ENCODE measurements at places on chromosomes 5 and 9.

DNA sequence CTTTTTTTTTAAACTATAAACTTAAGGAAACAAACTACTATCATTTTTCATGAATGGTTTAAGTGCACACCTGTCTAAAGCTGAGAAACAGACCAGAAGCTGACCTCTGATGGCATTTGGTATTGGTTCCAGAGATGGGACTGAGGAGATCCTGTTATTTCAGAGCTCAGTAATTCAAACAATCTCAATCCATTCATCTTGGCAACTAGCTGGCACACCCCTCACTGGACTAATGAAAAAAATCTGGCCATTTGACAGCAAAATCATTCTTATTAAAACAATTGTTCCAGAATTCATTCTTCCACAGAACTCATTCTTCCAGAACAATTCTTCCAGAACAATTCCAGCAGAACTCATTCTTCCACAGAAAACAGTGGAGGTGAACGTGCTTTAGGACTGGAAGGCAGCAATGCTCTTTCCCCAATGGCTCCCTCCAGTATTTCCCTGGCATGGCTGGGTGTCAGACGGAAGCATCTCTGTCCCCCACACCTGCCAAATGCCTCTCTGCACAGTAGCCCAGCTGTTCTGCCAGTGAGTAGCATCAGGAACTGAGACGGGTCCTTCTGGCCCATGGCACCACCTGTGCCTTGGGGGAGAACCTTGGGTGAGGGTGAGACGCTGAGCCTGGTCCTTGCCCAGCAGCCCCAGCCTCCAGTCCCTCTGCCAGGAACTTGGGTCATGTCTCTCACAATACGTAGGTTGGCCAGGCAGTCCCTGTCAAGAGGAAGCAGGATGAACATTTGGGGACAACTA, 87.5 kb upstream of the EQTN start:
- DNase-seq: no peak

- DNase-seq: no peak
Measured at GRCh38 chr5:42397267-42397666, 26.0 kb upstream of the GHR start.

- no peak for DNase-seq
Measured at GRCh38 chr5:43581398-43581797, 21.6 kb upstream of the NNT start.

GRCh38 chr9:101309139-101309538, 75.7 kb downstream of the BAAT start:
- no peak for DNase-seq

GRCh38 chr5:57199866-57200265, 26.0 kb downstream of the GPBP1 start:
- no peak for DNase-seq

GRCh38 chr9:136748666-136749611, 614 bp upstream of the LCN6 start:
- no peak for DNase-seq

- DNase-seq: no peak
Measured at GRCh38 chr9:136047775-136048559, 47.1 kb downstream of the NACC2 start.

GRCh38 chr9:19682397-19682796, 106.4 kb downstream of the SLC24A2 start:
- no peak for DNase-seq

- peak; percentile 68 for DNase-seq
Measured at GRCh38 chr5:172319708-172320441, 36.3 kb upstream of the UBTD2 start.

DNA sequence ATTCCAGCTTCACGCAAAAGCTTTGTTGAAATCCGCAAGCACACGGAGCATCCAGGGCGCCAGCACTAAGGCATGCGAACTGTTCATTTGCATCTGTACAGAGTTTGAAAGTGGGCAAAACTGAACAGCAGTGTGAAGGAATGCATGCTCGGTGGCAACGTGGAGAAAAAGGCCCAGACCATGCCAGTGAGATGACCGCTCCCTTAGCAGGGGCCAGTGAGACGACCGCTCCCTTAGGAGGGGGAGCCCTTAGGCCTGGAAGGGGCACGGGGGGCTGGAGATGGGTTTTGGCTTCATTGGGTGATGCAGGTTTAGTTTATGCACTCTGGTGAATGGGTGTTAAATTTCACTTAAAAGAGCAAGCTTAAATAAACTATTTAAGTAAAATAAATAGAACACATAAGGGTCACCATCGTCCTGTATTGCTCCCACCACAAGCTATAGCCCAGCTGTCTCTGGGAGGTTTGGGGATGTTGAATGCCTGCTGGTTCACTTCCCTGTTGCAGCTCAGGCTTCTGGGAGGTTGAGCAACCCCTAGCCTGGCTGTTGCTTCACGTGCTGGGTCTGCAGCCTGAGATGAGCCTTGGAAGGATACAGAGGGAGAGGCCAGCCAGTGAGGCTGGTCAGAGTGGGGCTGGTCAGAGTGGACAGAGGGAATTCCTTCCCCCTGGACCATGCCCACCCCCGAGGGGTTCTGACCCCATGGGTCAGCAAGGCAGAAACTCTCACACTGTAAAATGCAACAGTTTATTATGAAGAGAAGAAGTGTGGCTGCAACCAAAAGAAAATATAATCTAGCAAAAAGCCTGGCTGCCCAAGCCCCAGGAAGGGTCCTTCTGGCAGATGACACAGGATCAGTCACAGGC, 4.6 kb upstream of the FCN1 start:
- no peak for DNase-seq

DNA sequence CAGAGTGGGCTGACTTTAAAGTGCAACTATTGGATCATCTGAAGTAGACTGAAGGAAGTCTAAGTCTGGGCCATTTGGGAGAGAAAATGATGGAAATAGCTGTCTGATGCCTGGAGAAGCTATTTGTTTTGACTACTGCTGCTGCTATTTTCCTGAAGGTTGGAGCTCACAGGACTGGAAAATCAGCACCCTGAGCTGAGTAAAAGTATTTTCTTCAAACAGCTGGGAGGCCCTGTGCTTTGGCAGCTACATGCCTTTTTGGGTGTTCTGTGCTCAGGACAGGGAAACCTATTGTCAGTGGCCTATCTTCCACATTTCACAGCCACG, 302.6 kb downstream of the ENC1 start:
- no peak for DNase-seq

DNA sequence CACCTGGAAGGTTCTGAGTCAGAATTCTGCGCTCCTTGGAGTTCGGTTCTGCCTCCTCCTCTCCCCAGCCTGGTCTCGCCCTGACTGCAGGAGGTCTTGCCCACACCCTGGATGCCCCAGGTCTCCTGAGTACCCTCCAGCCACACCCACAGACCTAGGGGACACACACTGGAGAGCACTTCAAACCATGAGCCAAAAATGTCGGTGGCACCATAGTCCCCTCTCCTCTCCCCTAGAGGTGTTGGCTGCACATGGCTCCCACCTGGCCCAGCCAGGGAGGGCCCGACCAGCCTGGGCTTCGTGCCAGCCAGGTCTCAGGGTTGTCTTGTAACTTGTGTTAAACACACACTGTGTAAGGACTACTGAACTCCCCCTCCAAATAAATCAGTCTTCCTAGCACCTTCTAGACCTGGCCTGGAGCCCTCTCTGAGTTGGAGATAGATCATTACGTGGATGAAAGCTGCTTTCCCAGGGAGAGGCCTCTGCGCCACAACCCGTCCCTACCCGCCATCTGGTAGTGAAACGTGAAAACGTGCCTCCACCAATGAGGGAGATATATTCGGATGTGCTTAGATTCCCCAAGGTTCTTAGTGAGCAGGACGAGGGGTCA, 49.9 kb upstream of the CTSL start:
- no peak for DNase-seq

GRCh38 chr9:18361646-18362045, 112.3 kb upstream of the ADAMTSL1 start:
- no peak for DNase-seq

- no peak for DNase-seq
Measured at GRCh38 chr5:163880302-163880701, 374.9 kb downstream of the MAT2B start.

DNA sequence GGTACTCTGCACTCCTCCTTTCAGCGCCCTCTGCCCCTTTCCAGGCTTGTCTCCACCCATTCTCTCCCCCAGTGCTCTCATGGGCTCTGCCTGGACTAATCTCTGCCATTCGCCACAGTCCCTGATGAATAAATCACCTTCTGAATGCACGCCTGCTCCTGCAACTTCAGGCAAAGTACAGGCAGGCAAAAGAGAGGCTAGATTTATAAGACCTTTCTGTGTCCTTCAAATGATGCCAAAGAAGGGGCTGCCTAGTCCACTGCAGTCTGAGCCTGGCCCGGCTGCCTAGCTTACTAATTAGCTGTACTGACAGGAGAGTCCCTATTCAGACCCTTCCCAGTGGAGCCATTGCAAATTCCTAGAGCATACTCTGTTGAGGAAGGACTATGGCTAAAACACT, 7.4 kb downstream of the FGF1 start:
- DNase-seq: no peak

GRCh38 chr9:32161720-32162119, 222.7 kb upstream of the ACO1 start:
- peak; percentile 73 for DNase-seq

DNA sequence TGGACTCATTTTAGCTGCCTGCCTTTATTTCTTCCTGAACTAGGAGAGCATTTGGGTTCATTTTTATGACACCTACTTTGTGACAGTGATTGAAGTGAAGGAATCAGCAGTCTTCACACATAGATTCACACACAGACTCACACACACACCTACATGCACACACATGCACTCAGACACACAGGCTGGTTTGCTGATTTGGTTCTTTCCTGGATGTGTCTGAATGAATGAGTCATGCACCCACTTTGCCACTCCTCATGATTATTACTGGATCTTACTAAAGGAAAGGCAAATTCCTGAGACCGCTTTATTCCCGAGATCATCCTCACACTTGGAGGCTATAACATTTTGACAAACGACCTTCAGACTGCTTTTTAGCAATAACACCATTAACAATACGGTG, 529.5 kb downstream of the AGTPBP1 start:
- DNase-seq: no peak

GRCh38 chr5:125302577-125302976, 556.1 kb upstream of the ZNF608 start:
- no peak for DNase-seq

GRCh38 chr9:112316258-112316943, 17.0 kb downstream of the PTBP3 start:
- no peak for DNase-seq

GRCh38 chr5:168580227-168580508, 1.0 kb upstream of the PANK3 start:
- DNase-seq: no peak

DNA sequence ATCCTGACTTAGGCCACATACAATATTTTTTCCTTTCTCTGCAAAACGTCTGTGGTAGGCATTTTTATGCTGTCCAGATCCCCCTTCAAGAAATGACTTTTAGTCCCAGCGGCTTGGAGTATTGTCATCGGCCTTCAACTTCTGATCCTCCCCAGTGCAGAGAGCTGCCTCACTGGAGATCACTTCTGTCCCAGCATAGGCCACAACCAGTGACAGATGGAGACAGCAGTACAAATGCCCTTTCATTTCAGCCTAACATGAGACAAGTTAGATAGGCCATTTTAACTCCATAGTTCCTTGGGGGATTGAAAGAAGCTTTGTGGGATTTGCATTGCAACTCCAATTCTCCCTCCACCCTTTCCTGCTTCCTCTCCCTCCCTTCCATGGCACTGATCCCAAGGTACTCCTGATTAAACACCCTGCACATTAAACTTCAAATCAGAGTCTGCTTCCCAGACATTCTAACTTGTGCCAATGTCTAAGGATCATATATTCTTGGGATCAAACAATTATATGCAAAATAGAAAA, 3.2 kb upstream of the MAMDC2 start:
- DNase-seq: no peak

DNA sequence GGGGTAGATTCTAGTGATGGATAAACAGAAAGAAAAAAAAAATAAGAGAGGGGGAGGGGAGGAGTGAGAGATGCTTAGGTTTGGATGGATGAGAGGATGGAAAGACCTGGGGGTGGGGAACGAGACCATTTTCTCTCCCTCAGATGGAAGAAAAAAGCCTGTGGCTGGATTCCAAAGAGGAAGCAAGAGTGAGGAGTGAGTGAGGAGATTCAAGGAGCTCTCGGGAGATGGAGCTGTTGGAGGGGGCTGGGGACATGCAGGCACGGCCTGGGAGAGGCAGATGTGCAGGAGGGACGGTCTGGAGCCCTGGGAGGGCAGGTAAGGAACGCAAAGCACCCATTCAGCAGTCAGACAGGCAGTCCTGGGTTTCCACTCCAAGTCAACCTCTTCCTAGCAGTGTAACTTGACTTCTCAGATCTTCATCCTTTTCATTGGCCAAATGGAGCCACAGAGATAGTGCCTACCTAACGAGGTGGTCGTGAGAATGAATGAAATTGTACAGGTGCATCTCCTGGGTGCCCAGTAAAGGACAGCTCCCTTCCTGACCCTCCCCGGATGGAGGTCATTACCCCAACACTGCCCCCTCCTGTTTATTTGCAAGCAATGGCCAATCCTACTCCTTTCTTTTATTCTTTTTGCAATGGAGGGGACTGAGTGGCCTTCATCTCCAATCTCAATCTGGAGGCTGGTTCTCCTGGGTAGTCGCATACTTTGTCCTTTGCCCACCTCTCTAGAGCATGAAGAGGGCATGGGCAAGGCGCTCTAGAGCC, 52.2 kb downstream of the PCDH1 start:
- peak; percentile 21 for DNase-seq

GRCh38 chr9:78932849-78933627, 636.1 kb downstream of the PSAT1 start:
- DNase-seq: no peak

- no peak for DNase-seq
Measured at GRCh38 chr5:119896826-119897536, 267.6 kb downstream of the FAM170A start.

- DNase-seq: no peak
Measured at GRCh38 chr5:120152472-120152871, 311.6 kb upstream of the PRR16 start.

DNA sequence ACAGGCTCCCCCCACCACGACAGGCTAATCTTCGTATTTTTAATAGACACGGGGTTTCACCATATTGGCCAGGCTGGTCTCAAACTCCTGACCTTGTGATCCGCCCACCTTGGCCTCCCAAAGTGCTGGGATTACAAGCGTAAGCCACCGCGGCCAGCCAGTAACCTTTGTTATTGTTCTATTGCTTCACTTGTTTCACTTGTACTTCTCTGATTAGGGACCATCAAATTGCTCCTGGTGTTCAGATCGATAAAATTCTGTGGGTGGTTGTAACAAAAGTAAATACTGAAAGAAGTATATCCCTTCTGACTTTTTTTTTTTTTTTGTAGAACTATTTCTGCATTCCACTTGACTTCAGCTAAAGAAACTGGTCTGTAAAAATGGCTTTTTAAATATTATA, 445.5 kb upstream of the CDH10 start:
- DNase-seq: no peak

DNA sequence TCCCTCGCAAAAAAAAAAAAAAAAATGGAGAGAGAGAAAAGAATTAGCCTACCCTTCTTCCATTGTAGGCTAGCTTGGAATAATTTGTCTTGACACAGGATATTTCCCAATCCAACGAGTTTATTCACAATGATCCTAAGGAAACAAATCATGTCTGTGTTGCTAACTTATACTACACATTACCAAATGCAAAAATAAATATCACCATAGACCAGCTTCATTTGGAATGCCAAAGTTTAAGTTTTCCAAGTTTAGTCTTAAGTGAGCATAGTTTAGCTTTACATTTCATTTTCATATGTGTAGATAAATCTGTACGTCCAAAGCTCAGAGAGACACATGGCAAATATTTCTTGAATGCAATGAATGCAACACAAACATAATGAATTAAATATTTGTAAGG, 1106.2 kb upstream of the DMAC1 start:
- DNase-seq: no peak

- no peak for DNase-seq
Measured at GRCh38 chr5:130331332-130331731, 427.1 kb downstream of the CHSY3 start.

- DNase-seq: peak; percentile 21
Measured at GRCh38 chr9:132873403-132873802, 4.7 kb downstream of the AK8 start.

All from GM12865 (cell line).